ENCODE measurements at places on chromosomes 12 and 14. TPM values are rescaled to one million over a fixed set of nuclear protein-coding genes. Genes with fewer than 3 reads are reported as not detected.

LRRC10 gene
- 40.8 TPM for polyA plus RNA-seq

DNA sequence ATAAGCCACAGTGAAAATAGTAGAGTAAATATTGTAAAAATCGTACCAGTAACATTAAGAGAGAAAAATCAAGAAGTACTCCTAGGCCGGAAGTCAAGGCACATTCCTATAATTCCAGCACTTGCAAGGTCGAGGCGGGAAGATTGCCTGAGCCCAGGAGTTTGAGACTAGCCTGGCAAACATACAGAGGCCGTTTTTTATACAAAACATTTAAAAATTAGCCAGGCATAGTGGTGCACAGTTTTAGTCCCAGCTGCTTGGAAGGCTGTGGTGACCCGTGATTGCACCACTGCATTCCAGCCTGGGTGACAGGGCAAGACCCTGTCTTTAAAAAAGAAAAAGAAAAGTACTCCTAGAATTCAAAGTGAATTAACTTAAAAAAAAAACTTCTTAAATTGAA is 341.8 kb downstream of the C12orf50 start:
- peak; percentile 87 for DNase-seq

DNA sequence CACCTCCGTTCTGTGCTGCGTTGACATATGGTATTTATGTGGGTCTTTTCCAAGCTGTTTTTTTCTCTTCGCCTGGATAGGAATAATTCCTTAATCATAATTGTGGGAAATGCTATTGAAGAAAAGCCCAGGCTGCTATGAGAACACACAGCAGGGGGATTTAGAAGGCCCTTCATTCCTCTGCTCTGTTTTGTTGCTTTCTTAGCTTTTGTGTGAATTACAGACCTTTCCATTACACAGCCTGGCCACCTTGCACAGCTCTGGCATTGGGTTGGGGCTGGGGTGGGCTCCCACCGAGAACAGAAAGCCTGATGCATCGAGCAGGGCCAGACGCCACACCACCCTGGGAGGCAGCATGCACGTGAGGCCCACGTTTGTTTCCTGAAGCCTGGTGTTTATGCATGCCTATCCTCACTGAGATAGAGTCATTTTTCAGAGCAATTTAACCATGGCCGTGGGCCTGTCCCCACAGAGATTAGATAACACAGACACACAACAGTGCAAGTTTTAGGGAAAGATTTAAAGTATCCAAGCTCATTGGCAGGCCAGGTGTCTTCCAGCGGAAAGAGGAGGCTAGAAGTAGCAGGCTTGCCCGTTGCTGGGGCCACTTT is 287.6 kb upstream of the PWP1 start:
- no peak for DNase-seq

DNA sequence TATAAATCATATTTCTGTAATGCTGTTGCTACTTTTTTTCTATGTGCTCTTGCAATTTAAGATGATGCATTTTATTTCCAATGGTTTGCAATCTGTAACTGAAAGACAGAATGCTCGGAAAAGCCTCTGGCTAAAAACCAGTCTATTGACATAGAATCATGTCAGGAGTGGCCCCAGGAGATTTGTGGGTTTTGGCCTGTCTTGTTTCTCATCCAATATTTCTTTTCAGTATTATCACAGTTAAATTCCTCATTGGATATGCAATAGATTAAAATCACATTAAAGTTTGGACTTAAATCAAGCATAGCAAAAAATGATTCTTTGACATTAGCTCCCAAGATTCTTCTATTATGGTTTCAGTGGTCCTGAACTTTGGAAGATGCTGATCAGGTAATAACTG is 19.1 kb upstream of the SLC38A2 start:
- DNase-seq, result no peak

VCPKMT gene
- polyA plus RNA-seq, result 8.7 TPM

ENDOU gene
- polyA plus RNA-seq, result 1.3 TPM

DNA sequence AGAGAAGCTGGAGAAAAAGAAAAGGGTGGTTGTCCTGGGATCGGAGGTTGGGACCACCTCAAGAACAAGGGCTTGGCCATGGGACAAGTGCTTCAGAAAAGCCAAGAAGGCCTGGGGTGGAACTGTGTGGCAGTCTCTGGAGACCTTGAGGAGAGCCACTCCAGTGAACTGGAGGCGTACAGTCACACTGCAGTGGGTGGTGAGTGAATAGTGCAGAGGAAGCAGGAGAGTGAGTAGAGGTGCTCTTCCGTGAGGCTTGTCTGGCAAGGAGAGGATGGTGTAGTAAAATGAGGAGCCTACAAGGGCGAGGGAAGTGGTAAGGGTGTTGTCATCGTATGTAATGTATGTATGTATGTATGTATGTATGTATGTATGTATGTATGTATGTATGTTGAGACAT is 20.9 kb downstream of the RASSF3 start:
- no peak for DNase-seq

DNA sequence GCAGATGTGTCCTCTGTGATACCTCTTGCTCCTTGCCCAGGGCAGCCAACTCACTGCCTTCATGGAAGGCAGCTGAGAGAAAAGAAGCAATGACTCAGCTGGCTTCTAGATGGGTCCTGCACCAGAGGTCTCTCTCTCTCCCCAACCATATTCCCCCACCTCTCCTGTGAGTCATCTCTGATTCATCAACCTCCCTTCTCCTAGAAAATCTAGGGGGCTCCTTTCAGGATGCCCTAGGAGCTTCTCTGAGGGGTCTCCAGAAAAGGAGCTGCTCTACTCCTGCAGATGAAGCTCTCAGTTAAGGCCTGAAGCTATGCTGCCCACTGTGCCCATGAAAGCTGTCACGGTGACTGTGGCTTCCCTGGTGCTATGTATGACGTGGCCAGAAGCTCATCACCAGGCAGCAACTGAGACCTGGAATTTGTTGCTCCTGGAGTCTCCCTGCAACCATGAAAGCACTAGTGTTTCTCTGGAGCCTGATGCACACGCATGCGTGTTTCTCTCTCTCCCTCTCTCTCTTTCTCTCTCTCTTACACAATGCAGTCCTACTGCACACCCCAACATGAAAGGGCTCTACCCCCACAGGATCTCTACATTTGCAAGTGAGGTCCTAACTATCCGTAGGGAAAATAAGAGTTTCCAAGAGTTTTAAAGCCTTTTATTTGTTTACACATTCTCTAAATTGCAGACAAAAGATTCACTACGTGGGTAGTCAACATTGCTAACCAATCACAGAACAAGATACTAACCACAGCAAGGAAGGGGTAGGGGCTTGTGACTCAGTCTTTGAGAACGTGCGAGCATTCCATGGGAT is 285.3 kb downstream of the DPF3 start:
- DNase-seq, result peak; percentile 76

GRCh38 chr14:66572826-66573225 is 64.9 kb downstream of the GPHN start:
- DNase-seq, result peak; percentile 8

- no peak for DNase-seq
Measured at GRCh38 chr14:96829791-96830190, 32.6 kb downstream of the VRK1 start.

DNA sequence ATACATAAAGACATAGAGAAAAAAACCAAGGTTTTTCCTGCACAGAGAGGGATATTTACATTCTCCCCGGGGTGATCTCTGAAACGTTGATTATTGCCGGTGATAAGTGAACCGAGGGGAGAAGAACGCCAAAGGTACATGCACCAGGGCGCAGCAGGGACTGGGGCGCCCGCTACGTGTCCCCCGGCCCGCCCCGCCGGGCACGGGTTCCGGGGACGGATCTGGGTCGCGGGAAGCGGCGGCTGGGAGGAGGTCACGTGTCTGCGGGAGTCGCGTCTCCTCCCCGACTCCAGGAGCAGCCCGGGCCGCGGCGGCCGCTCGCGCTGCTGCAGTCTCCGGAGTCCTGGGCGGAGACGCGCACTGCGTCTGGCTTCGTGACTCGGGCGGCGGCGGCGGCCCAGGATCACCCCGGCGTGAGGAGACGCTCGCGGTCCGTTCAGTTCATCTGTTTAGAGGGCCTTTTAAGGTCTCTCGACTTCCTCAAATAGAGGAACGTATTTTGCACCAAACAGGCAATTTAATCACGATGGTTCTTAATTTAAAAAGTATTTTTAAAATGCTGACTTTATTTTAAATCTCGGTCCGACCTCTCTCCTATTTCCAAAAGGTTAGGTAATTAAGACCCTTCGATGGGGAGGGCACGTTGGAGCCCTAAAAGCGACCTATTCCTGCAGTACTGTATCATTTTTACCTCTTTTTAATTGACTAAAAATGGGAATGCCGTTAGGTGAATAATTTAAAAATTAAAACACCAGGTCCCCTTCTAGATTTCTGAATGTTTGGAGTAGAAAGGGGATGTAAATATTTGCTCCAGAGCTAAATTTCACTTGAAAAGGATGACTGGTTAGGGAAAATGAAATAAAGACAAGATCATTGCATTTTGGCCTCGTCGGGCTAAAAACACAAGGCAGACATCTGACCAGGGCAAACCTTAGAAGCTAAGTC is 1.8 kb upstream of the BHLHE41 start:
- DNase-seq, result peak; percentile 90

GRCh38 chr12:92381856-92382255 is 236.2 kb upstream of the BTG1 start:
- no peak for DNase-seq

- no peak for DNase-seq
Measured at GRCh38 chr12:25531502-25532052, 21.5 kb downstream of the LMNTD1 start.

KRT81 gene
- polyA plus RNA-seq, result not detected

CCDC175 gene
- not detected for polyA plus RNA-seq

RPL6 gene
- 320 TPM for polyA plus RNA-seq

DNA sequence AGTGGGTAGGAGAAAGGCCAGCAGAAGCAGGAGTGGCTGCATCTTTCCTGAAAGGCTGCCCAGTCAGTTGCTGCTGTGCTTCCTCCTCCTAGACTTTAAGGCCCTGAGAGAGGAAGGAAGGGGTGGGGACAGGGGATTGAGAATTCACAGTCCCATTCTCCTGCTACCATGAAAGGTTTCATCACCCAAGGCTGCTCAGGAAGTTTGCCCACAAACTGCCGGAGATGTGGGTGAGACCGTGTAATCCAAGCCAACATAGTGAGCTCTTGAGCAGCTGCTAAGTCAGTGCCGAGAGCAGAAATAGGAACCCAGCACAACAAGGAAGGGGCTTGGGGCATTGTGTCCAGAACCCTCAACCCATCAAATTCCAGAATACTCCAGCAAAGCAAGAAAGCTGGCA is at the start of gene CTSG:
TSS of gene CTSG (minus strand) at position 69 of the 400 bp plus-strand sequence. CDS start at position 42, 27 bp downstream.
- DNase-seq, result no peak

DNA sequence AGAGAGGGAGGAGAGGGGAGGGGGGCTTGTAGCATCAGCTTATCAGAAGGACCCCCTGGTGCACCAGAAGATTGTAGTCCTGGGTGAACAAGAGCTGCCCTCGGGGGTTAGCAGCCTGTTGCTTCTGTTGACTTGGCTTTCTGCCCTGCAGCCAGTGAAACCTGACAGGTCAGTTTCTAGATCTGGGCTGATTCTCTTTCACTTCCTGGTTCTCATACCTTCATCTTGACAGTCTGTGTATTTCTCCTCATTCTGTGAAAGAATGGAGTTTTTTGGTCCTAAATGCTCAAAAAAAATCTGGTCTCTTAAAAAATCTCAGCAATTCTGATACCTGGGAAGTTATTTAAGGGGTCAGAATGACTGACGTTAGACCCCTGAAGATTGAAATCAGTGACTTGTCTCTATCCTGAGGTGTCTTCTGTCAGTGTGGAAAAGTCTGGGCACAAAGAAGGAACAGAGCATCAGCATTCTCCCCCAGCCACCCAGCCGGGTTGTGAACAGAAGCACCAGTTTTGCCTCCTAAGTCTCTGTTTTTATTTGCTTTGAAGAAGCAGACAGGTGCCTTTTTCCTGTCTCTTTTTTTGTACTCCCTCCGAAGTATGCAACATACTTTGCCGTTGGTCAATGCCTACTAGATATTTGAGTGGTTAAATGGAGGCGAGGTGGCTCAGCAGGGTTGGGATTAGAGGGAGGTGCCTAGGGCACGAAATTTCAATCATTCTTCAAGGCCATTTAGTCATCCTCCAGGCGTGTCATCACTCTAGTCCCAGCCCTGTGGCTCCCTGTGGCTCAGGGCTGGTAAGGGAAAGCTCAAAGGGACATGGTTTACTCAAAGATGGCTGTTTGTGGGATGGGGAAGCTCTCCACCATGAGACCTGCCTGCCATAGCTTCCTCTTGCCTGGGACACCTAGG is 24.0 kb downstream of the TTC9 start:
- no peak for DNase-seq

HOXC10 gene
- not detected for polyA plus RNA-seq

DNA sequence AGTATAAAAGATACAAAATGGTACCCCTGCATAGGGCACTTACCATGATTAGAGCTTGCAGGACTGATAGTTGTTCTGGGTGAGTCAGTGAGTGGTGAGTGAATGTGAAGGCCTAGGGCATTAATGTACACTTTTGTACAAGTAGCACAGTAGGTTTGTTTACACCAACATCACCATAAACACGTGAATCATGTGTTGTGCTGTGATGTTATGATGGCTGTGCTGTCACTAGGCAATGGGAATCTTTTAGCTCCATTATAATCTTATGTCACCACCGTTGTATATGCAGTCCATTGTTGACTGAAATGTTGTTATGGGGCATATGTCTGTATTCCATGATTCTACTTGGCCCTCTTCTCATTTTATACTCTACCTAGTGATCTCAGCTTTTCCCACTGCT is 11.8 kb downstream of the NUBPL start:
- DNase-seq, result no peak

DNA sequence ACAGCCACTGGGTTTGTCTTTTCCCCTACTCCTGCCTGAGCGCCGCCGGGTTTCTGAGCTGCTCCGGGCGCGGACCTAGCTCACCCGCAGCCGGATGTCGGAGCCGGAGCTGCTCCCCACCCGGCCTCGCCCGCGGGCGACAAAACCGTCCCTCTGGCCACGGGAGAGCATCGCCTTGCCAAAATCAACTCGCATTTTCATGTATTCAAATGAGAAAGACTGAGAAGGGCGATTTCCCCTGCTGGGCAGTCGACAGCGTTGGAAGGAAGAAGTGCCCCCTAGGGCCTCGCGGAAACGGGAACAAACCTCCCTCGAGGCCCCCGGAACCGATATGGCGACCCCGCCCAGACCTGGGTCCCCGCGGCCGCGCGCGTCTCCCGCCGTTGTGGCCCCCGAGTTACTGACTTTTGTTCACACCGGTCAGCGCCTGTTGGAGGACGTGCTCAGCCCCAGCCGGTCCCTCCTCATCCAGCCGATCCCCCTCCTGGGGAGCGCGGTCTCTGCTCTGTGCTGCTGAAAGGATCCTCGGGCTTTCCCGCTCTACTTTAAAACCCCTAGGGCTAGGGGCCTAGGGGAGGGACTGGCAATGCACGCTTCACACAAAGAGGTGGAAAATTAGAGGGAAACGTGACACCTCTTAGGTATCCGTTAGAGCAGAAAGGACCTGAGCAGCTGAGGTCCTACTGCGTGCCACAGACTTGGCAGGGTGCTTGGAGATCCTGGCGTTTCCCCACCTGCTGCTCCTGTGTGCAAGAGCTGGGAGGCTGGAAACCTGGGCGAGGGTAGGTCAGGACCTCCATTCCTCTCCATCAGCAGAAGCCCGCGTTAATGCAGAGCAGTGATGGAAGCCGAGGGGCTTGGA is 4.3 kb downstream of the TTC6 start:
- DNase-seq, result no peak
